DMS79 treated with DMSO at 0.1 percent for 48 hours (cell line): ENCODE measurements at places on chromosomes 4 and X.

GRCh38 chr4:54368281-54369265, 139.5 kb downstream of the PDGFRA start:
- DNase-seq, result no peak

GRCh38 chr4:108693819-108694218, 43.4 kb downstream of the OSTC start:
- no peak for DNase-seq

DNA sequence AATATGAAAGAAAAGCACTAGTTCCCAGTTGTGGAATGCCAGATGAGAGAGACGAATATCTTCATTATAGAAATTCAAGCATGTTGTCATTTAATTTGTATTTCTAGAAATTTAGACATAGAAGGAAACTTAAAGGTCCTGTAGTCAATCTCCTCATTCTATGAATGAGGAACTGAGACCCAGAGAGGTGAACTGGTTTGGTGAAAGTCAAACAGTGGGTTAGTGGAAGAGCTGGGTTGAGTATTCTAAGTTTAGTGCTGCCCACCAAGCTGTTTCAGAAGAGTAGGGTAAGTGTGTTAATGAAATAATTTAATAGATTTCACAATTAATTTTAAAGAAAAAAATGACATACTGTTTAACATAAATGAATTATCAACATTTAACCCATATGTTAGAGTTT, 655.2 kb downstream of the FAM133A start:
- no peak for DNase-seq

GRCh38 chrX:16577483-16578029, 72.4 kb upstream of the S100G start:
- no peak for DNase-seq

DNA sequence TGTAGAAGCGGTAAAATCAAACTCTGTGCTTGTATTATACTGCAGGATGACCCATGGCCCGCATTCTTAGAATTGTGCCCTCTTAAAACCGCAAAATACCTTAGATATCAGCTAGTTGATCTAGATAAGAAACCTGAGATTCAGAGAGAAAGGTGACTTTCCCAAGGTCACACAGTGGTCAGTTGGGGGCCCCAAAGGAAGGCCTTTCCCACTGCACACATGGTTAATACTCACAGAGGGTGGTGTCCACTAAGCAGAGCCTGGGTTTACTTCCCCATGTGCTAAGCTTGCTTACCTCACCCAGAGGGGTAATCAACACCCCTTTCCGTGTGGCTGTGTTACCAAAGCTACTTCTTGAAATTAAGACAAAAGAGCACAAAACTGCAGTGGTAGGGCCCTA, 66.3 kb downstream of the RBM47 start:
- DNase-seq, result no peak

DNA sequence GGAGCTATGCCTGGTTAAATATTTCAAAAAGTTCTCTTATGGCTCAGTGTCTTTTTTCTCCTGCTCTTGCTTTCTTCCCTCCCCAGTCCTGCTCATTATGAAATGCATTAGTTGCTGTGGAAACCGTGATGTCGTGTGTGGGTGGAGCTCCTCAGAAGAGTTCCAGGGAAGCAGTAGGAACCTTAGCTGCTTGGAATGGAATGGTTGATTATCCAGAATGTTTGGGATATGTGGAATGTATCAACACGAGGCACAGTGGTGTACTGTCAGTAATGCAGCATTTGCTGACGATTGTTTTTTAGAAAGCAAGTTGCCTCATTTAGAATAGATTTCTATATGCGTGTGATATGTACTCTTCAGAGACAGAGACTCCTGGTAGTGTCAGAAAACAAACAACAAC, 333.2 kb downstream of the ARHGAP10 start:
- DNase-seq, result no peak

DNA sequence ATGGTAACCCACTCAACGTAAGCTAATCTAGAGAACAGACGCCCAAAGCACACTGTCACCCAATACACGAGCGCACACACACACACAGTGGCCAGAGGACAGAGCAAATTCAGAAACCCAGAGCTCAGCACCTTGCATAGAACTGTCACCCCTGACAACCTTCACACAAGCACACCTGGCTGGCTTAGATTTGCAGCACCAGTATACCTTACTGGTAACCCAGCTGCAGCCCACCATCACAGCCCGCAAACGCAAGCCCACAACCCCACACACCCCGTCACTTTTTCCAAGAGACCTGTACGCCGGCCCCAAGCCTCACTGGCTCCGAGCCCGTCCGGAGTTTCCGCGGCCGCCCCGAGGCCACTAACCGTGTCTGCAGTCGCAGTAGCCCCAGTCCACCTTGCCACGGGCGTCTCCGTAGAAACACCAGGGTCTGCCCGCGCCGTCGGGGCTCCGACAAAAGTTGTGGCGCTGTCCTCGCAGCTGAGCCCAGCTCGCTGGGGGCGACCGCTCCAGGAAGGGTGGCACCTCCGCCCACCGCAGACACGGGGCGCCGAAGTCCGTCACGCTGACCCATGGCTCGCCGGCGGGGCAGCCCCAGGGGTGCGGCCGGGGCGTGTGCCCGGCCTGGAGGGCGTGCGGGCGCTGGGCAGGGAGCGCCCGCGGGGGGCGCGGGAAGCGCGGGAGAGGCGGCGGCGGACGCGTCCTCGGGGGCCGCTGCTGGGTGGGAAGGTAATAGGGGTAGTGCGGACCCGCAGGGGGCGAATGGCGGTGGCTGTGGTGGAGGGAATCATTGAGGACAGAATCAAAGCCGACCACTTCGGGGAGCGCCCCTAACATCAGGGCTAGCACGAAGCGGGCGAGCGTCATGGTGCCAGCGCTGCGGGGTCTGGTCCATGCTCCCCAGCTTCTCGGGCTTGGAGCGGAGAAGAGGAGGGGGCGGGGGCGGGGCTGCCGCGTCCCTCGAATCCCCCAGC, 664 bp downstream of the PRSS12 start:
- no peak for DNase-seq

GRCh38 chrX:10519761-10520160, 100.6 kb downstream of the MID1 start:
- DNase-seq, result no peak

DNA sequence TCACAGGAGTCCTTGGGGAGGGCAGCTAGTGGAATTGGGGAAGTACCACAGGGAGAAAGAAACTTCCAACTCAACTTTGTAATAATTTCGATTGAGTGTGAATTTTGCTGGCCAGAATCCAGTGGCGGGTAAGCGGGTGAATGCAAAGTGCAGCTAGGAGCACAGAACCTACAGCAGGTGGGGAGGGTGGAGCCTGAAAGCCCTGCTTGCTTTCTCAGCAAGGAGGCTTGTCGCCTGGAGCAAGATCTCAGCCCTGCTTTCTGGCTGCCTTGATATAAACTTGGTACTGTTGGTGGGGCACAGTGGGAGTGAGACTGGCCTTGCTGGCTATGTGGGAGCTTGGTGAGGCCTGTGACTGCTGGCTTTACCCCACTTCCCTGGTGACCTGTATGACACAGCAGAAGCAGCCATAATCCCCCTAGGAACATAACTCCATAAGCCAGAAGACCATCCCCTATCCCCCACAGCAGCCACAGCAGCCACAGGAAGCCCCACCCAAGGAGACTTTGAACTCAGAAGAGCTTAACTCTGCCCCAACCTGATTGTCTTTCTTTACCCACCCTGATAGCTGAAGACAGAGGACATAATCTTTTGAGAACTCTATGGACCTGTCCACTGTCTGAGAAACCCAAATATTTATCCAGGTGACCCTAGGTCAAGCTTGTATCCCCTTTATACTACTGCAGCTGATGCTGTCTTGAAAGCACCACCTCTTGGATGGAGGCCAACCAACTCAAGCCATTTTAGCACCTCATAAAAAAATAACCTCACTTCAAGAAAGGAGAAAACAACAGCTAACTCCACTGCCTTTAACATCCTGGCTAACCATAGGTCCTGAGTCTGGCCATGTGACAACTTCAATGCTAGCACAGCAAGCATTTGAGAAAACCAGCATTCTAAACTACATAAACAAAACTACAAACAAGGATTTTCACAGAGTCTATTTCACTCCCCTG, 87.2 kb upstream of the PDE5A start:
- DNase-seq, result peak; percentile 3

- peak; percentile 33 for DNase-seq
Observed at GRCh38 chr4:5964030-5964429, 54.2 kb downstream of the C4orf50 start.

DNA sequence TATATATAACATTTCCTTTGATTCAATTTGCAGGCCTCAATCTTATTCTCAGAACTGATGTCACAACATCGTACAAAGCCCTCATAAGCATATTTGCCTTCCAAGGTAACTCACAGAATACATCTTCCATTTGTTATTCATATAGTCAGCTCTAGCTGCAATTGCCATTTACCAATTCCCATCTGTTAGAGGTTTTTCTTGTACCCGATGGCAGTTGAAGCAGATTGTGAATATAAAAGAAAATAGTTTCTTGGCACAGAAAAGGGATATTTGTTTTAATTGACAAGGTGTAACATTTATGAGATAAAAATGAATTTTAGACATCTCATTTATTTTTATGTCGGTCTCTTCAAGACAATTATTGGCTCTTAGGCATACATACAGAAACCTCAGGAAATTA, 311.3 kb downstream of the TRIML1 start:
- no peak for DNase-seq

DNA sequence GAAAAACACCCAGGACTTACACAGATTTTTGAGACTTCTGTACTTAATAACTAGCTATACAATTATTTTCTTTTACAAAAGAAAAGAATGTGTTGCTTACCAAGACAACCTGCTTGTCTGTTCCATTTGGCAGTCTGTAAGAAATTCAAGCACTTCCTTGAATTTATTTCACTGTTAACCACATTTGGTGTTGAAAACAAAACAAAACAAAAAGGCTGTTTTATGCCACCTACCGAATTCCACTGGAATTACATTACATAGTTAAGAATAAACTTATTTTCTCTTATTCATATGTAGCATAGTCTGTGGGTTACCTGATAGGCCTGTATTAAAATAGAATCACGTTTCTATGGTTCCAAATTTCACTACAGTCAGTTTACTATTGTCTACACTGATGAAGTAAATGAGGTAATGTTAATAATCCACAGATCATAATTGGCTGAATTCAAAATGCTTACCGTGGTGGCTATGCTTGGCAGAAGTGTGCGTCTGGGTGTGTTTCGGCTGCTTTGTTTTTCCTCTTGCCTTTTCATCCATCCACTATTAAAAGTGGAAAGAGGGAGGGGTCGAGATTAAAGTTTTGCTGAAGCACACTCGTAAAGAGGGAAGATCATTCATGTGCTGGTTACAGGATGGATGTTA, at the start of gene TLR1:
TSS of gene TLR1 (minus strand) at position 138 of the 642 bp plus-strand sequence. CDS start 5,960 bp downstream, outside the sequence.
- DNase-seq, result no peak

DNA sequence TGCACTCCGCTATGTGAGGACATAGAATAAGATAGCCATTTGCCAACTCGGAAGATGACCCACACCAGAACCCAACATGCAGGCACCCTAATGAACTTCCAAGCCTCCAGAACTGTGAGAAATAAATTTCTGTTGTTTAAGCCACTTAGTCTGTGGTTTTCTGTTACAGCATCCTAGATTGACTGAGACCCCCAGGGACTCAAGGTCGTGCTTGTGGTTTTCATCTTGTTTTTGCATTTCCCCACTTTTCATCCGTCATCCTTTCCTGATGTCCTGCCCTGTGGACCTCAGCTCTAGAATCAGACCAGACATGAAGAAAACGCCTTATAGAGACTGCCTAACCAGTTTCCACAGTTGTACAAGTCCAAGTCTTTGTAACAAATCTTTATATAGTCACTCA, 54.4 kb downstream of the MCUB start:
- DNase-seq, result no peak

GRCh38 chr4:5979981-5980380, 38.2 kb downstream of the C4orf50 start:
- peak; percentile 19 for DNase-seq

DNA sequence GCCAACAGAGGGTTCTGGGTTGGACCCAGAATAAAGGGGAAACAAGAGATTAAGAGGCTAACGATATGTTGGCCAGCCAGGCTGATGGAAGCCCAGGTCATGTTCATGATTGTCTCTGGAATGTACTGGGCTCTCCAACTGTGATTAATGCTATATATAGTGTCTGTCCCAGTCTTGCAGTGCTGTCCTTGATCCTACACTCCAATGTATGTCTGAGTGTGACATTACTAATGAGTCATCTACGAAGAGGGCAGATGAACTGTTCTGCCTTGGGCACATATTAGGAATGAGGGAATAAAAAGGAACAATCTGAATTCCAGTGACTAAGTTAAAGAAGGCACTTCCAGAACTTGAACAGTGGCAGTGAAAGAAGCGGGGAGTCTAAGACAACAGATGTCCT, 142.1 kb downstream of the PDGFRA start:
- DNase-seq, result no peak

GRCh38 chr4:1317177-1318045, 27.7 kb downstream of the MAEA start:
- no peak for DNase-seq

DNA sequence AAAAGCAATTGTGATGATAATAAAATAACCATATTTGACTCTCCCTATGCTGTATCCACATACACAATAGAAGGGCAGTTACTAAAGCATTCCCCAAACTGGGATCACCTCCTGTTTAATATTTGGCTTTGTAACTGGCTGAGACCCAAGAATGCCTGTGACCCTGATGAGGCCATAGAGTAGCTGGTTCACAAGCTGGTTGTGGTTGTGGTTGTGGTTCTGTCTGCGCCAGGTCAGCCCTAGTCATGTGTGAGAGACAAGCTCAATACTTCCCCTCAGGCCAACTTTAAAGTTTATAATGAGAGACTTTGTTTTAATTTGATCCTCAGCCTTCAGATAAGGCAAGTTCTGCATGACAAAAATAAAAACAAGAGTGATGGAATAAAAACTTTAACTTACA, 209.9 kb downstream of the PARM1 start:
- no peak for DNase-seq

- DNase-seq, result no peak
Observed at GRCh38 chr4:158371158-158371557, 150.5 kb upstream of the RXFP1 start.

DNA sequence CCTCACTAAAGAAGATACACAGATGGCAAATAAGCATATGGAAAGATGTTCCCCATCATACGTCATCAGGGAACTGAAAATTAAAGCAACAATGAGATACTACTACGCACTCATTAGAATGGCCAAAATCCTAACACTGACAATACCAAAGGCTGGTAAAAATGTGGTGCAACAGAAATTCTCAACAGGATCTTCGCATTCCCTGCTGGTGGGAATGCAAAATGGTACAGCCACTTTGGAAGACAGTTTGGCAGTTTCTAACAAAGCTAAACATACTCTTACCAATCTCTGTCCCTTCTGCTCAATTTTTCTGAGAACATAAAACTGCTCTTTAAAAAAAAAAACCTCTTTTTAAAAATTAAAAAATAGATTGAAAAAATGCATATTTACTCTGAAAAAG, 300.2 kb downstream of the FBXW7 start:
- no peak for DNase-seq

- DNase-seq, result peak; percentile 18
Observed at GRCh38 chr4:54800831-54801530, 143.2 kb downstream of the KIT start.

DNA sequence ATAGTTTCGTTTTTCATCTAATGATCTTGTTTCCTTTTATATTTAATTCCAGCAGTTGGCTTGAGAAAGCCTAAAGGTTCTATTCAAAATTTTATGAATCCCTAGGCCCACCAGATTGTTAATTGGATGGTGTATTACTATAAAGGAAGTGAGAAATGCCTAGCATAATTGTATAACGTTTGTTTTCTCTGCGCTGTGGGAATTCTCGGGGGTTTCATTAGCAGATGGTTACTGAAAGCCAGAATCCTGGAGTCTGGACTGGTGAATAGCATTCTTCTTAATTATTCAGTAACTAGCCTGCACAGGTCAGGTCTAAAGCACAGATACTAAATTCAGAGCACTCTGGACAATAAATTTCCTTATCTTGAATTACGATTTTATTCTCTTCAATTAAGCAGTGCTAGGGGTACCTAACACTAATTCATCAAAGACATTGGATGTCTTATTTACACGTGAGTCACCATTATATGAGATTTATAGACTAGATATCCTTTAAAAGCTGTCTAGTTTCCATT, 459.4 kb downstream of the DTHD1 start:
- DNase-seq, result no peak
